ENCODE measurements at places on chromosomes 1 and 21.

- DNase-seq = no peak
Measured at GRCh38 chr21:15370462-15370975, 305.7 kb upstream of the NRIP1 start.

DNA sequence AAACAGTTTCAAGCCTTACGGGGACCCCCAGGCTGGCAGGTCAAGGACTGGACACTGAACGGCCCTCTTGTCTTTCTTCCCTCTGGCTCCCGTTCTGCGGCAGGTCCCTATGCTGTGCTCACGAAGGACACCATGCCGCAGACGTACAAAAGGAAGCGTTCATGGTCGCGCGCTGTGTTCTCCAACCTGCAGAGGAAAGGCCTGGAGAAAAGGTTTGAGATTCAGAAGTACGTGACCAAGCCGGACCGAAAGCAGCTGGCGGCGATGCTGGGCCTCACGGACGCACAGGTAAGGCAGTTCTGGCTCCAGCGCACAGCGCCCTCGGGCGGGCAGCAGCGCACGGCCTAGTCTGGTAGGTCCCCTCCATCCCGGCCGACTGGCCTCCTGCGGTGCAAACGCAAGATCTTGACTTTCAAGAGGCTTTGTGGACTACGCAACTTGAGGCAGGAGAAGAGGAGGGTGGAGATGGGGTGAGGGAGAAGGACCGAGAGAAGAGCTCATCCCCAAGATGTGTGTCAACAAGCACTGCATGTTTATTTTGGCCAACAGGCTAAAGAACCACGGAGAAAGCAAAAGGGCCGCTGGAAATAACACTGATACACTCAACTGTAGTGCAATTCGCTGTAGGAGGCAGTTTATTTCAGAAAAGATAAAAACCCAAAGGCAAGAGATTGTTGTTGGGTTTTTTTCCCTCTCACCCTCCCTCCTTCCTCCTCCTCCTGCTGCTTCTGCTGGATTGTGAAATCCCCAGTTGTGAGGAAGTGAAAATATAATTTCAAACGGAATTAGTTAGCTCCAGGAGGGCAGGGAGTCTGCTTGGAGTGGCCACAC lies 3.0 kb downstream of the HLX start:
- DNase-seq = peak; percentile 71

DNA sequence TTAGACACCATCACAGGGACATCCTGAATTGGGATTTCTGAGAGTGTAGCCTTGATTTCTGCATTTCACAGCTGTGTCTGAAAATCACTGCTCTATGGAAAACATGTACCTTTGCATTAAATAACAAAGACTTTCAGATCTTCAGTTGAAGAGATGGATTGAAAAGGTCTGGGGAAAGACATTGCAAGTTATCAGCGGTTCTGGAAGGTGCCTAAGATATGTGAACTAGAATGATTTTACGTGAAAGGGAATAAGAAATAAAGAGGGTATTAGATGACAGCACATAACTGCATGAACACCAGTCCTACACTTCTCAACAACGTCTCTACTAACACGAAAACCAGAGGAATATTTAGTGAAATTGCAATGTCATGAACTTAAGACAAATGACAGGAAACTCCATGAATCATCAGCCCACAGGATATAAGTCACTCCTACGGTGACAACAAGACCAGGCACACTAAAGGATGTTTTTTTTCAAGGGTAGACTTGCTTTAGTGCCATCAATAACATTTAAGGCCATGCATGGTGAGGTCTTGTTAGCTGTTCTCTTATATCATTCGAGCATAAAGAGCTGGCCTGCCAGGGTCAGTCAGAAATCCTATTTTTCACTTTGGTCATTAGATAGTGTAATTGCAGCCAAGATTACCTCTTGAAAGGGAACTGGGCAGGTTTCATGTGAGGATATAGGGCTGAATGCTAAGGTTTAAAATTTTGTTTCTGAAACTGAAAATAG lies 283.1 kb downstream of the GRIK1 start:
- no peak for DNase-seq

DNA sequence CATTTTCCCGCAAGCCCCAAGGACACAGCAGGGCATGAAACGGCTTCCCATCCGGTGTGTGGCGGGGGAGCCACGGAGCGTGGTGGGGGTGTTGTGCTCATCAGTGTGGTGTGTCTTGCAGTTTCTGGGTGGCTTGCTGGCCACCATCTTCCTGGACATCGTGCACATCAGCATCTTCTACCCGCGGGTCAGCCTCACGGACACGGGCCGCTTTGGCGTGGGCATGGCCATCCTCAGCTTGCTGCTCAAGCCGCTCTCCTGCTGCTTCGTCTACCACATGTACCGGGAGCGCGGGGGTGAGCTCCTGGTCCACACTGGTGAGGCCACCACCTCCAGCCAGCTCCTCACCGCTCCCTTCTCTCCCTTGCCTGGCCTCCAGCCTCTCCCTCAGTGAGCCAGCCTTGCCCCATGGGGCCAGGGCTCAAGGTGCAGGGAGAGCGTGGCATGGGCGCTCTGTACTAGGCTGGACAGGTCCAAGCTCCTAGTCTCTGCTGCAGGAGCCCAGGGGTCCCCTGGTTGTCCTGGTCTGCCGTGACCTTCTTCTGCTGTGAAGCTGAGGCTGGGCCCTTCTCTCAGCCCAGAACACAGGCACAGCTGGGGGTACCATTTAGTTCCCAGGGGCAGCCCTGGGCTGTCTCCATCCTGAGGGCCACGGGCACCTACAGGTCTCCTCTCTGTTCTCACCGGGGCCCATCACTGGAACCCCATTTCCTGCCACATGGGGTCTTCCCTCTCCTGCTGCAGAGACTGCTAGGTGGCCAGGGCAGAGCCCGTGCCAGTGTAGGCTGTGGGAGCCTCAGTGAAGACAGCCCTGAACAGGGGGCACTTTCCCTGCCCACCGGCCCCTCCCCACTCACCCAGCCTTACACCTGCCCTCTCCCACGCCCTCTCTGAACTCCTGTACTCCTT lies 12.6 kb downstream of the AGTRAP start:
- DNase-seq = no peak

GRCh38 chr1:15455522-15455921 lies 1.0 kb upstream of the CELA2A start:
- no peak for DNase-seq

GRCh38 chr1:182998482-182998881 lies 24.7 kb upstream of the LAMC1 start:
- no peak for DNase-seq

DNA sequence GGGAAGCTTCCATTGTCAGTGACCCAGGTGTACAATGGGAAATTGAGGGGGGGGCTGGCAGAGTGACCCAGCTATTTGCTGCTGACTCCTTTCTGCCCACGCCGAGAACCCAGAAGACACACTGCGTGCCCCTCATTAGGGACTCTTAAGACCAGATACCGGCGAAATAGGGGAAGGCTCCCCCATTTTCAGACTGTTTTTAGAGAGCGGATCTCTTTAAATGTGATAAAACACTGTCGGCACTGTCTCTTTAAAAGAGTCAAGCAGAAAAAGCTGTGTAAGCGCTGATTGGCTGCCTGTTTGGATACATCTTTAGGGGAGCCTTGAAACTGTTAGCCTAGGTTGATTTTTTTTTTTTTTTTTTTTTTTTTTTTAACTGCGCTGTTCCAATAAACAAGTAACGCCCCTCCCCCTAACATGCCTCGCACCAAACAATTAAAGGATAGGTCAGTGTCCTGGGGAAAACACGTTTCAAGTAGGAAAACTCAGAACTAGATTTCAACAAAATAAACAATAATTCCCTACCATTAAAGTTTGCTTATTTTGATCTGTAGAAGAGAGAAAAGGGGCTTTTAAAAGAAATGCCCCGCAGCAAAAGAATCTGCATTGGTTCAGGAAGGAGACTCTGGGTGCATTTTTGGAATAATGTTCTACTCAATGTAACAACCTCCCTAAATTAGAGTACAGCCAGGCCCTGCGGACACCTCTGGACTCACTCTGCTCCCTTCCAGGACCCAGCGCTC lies 1.4 kb upstream of the SSBP3 start:
- DNase-seq = peak; percentile 77

- DNase-seq = no peak
Measured at GRCh38 chr1:46539972-46540371, 11.5 kb downstream of the KNCN start.

GRCh38 chr1:39490596-39491145 lies 765 bp upstream of the BMP8A start:
- DNase-seq = no peak

GRCh38 chr21:22374218-22374969 lies 1376.2 kb downstream of the NCAM2 start:
- DNase-seq = no peak

DNA sequence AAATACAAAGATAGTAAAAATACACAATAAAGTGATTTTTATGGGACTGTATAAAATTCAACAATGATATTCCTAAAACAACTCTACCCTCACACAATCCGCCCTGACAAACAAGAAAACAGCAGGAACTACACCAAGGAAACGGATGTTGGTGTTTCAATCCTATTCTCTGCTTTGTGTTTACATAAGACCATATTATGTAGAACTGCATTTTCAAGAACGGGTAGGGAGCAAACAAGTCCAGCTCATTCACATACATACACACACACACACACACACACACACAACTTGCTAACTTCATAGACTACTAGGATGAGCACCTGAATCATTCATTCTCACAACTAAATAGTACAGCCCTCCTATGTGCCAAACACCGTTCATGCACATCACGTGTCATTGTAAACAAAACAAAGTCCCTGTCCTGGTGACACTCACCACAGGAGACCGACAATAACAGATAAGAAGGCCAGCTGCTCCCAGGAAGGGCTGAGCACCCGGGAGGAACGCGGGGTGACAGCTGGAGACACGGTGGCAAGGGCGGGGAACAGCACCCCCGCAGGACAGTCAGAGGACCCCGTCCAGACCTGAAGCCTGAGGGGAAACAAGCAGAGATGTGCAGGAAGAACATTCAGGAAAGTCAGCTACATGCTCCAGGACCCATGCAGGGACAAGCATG lies 43.0 kb downstream of the NPHP4 start:
- no peak for DNase-seq

GRCh38 chr1:109954041-109954512 lies 30.5 kb upstream of the AHCYL1 start:
- DNase-seq = no peak

DNA sequence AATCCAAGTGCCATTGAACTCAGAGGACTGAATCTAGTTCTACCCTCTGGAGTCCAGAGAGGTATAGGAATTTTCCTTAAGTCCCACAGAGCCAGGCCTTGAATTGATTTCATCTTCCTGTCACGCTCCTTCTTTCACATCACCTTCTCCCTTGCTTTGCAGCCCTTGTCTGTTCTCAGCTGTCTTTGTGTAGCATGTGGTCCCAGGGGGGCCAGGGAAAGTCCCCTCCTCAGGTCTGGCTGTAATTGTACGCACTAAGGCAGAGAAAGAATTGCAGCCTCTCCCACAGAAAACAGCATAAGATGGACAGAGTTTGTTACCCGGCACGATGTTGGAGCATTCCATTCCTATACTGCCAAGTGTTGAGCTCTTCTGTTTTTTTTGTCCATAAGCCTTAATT lies 153.6 kb downstream of the FAM78B start:
- no peak for DNase-seq

DNA sequence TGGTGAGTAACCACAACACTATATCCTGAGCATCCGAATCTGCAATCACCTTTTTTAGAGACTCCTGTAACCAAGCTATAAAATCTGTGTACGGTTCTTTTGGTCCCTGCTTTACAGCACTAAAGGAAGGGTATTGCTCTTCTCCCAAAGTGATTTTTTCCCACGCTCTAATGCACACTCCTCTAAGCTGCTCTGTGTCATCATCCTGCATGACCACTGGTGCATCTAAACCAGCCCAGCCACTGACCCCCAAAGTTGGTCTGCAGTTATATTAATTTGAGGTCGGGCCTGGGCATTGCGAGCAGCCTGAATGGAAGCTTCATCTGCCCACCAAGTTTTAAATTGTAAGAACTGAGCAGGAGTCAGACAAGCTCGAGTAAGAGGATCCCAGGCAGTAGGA lies 480.0 kb downstream of the PTPRU start:
- no peak for DNase-seq

GRCh38 chr1:54053745-54054437 lies 483 bp downstream of the TCEANC2 start:
- DNase-seq = no peak

DNA sequence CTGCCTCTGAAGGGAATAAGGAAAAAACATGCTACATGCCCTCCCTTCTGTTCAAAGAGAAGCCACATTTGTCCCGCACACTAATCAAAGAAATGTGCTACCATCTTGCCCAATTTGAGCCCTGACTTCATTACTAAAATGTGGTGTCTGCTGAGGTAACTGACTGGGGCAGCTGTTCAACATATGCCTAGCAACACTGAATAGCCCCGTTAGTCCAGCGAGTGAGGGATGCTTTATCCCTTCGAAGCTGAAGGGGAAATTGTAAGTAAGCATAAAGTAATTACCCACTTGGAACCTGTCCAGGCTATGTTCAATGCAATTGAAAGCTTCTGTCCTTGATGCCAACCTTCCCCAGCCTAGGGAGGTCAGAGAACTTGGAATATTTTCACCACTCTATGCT lies 310.6 kb downstream of the SEC16B start:
- DNase-seq = no peak

Data from sciatic nerve (tissue), 2 donors.